Suprapubic skin (tissue), 4 donors: ENCODE measurements at places on chromosomes 1 and 21.
A peak's percentile ranks its signal among the peaks of the same experiment; 100 is the strongest.

GRCh38 chr1:230240446-230241086 lies 173.5 kb downstream of the GALNT2 start:
- DNase-seq, result no peak

DNA sequence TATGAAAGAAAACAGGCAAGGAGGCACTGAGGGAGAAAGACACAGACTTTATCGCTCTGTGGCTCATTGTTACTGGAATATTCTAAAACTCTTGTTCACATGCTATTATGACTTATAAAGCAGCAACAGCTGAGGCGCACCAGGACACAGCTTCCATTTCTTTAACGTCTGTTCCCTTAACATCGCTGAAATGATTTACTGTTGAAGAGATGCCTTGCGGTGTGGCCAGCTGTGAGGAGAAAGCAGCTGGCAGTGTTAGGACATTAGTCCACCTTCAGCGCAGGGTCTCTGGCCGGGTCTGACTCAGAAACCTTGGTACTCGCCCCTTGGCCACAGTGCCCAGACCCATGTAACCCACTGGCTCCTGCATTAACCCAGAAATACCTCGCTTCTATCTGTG lies 3.1 kb upstream of the PER3 start:
- no peak for DNase-seq

GRCh38 chr1:76687307-76688175 lies 179.7 kb upstream of the ST6GALNAC5 start:
- no peak for DNase-seq

- no peak for DNase-seq
Observed at GRCh38 chr1:91759076-91759475, 126.9 kb downstream of the TGFBR3 start.

DNA sequence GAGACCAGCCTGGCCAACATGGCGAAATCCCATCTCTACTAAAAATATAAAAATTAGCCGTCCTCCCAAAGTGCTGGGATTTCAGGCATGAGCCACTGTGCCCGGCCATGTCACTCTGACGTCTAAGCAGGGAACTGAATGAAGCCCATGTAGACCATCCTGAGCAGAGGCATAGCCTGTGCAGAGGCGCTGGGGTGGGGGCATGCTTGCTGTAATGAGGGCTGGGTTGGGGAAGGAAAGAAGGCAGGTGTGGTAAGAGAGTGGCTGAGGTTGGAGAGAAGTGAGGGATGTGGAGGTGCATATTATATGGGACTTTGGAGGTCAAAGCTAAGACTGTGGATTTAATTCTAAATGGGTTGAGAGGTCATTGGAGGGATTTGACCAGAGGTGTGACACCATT lies 47.1 kb upstream of the SCMH1 start:
- DNase-seq, result no peak

DNA sequence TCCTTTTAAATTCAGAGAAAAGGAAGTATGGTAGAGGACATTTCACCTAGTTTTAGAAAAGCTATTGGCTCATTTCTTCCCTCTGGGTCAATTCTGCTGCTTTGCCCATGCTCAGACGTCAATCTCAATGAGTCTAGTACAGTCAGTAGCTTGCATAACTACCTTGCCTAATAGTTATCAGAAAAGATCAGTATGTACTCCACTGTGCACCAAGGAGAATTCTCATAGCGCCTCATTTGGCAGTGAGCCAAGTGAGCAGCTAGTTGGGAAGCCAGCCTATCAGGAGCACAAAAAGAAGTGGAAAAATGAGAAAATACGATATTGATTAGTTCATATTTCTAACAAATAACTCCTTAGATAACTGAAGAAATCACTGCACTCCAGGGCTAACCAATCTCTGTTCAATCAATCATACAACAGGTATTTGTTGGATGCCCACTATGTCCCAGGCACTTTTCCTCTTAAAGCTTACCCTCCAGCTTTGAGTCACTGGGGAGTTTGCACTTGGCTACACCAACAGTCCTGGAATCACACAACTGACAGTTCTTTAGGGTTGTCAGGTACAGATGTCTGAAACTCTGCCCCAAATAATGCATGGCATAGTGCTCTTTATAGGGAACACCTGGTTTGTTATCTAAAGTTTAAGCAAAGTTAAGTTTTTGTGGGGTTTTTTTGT lies 50.2 kb downstream of the PRDX6 start:
- no peak for DNase-seq

GRCh38 chr1:45393718-45394302 lies 53.6 kb upstream of the MUTYH start:
- DNase-seq, result no peak

- DNase-seq, result no peak
Observed at GRCh38 chr21:45715441-45715840, 71.9 kb downstream of the PCBP3 start.

DNA sequence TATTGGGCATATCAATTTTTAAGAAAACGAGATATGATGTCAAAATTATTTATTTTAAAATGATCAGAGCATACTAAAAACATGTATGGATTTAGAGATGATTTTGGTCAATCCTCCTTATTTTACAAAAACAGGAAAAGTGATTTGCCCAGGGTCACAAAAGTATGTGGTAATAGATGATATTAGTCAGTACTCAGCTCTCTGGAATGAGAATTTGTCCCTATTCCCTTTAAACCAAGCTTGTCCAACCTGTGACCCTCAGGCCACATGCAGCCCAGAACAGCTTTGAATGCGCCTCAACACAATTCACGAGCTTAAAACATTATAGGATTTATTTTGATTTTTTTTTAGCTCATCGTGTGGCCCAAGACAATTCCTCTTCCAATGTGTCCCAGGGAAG lies 104.7 kb downstream of the AKT3 start:
- no peak for DNase-seq

DNA sequence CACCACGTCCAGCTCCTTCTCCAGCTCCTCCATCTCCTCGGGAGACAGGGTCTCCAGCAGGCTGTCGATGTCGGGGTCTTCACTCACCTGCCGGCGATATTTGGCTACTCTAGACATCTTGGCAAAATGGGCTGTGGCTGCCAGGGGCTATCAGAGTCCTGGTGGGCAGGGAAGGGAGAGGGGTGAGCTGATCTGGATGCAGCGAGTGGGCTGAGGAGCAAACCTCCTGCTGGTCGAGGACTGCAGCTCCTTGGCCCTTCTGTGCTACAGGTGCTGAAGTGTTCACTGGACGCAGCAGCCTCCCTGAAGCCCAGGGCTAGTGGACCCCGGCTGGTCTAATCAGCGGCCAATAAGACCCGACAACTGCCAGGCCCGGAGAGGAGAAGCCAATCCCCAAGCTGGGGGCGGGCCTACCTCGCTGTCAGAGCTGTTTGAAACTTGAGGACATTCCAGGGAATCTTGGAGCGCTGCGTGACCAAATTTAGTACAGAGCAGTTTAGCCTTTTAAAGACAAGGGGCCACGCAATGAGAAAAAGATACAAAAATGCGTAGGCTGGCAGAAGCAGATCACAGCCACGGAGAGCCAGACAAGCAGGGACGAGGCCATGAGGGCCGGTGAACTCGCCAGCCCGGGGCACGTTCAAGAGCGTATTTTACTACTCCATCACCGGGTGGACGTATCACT lies at the start of gene LMOD1:
LMOD1 (minus strand) TSS at position 325 of the 685 bp plus-strand sequence; CDS start at position 117, 208 bp downstream.
- DNase-seq, result peak; percentile 93

GRCh38 chr1:230268371-230269170 lies 157.6 kb downstream of the PGBD5 start:
- no peak for DNase-seq

- no peak for DNase-seq
Observed at GRCh38 chr1:56105397-56105796, 474.0 kb downstream of the PLPP3 start.

GRCh38 chr1:116989835-116990234 lies 11.7 kb upstream of the CD101 start:
- no peak for DNase-seq

DNA sequence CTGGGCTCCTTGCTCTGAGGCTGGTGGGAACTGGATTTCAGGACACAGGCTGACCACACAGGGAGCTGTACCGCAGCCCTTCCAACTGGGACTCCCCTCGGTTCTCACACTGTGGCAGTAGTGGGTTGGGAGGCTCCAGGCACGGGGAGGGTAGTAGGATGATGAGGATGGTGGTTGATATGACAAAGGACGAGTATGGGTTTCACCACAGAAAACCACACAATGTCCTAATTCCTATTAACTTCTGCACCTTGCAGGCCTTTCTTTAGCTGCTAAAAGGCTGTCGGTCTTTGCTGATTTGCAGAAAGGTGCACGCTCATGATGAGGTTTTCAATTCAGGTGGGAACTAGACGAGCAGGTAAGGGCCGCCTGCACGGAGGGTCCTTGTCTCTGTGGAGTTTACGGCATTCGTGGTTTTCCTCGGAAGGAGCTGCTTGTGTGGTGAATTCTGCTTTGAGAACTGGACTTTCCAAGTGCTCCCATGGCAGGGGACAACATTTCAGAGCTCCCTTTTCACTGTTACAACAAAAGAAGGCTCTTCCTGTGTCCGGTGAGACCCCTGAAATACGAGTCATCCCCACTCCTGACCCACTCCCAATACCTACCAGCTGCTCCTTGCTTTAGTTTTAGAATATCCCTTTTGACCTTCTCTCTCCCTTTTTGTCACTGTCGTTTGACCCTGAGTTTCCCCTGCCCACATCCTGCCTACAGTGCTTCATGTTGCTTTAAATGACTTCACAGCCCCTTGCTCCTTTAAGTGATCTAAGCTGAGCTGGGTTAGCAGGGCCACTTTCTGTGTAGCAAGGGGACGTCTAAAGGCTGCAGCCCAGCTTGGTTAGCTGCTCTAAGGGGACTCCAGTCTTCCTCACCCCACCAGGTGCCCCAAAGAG lies 125.1 kb downstream of the MRPS6 start:
- no peak for DNase-seq

GRCh38 chr1:227260433-227260832 lies 57.9 kb downstream of the CDC42BPA start:
- no peak for DNase-seq

- DNase-seq, result no peak
Observed at GRCh38 chr1:165328136-165328535, 28.4 kb downstream of the LMX1A start.

GRCh38 chr1:18883636-18884418 lies 18.5 kb downstream of the ALDH4A1 start:
- peak; percentile 83 for DNase-seq

DNA sequence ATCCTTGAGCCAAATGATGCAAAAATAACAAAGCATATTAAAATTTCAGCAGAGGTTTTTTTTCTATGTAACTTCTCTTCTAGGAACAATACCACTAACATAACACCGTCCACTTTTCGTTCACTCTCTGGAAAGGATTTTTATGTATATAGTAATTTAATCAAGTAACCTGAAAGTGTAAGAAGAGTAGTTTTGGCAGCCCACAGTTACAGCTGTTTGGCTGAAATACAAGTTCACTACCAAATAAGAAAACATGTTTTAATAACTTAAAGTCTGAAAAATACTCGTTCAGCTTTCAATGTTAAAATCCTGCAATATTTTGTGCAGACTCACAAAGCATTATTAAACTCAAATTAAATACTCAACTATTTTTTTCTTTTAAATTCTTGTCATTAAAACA lies 896.8 kb upstream of the ADGRL4 start:
- DNase-seq, result no peak

- peak; percentile 32 for DNase-seq
Observed at GRCh38 chr1:180233191-180234011, 3.3 kb downstream of the LHX4 start.

GRCh38 chr1:116567790-116568661 lies 2.8 kb downstream of the CD58 start:
- no peak for DNase-seq

GRCh38 chr1:199799116-199799515 lies 228.4 kb upstream of the NR5A2 start:
- DNase-seq, result no peak

GRCh38 chr21:15028186-15028585 lies 36.6 kb downstream of the NRIP1 start:
- DNase-seq, result no peak

GRCh38 chr1:111496398-111496797 lies 7.0 kb downstream of the ADORA3 start:
- DNase-seq, result no peak

- peak; percentile 61 for DNase-seq
Observed at GRCh38 chr1:153483776-153484175, 23.3 kb upstream of the S100A7 start.

DNA sequence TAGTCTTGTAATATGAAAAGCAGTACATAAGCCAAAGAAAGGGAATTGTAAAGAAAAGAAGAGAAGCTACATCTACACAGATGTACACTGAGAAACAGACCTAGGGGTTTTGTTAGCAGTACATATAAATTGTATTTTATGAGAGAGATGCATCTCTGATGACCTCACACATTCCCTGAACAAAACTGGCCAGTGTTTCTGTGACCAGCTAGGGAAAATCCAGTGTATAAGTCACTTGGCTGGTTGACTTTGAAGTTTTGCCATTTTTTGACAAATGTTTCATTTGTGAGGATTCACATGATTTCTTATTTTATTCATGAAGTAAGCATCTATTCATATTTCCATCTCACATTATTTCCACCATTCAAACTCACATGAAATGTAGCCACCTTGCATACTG lies 28.3 kb upstream of the DYNLT5 start:
- no peak for DNase-seq

- no peak for DNase-seq
Observed at GRCh38 chr1:50521703-50522102, 98.5 kb upstream of the DMRTA2 start.

GRCh38 chr21:44456915-44457736 lies 1.8 kb downstream of the LRRC3 start:
- DNase-seq, result no peak

GRCh38 chr1:202316186-202316585 lies 25.6 kb downstream of the UBE2T start:
- DNase-seq, result peak; percentile 23

GRCh38 chr1:229159668-229160544 lies 111.0 kb upstream of the RAB4A start:
- DNase-seq, result no peak

- DNase-seq, result no peak
Observed at GRCh38 chr1:159142391-159142663, 29.1 kb upstream of the CADM3 start.

DNA sequence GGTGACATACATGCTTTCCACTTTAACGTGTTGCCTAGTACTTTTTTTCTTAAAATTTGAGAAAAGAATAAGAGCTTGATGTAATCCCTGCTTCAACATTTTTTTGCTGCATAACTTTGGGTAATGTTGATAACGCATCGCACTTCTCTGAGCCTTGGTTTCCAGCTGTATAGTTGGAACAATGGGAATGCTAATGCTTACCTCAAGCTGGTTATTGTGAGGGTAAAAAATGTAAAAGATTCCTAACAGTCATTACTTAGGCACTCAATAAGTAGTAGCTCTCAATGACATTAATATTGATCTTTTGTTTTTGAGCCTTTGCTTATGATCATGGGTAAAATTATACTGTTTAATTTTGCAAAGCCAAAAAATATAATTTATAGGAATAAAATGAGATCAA lies 683.3 kb upstream of the CXADR start:
- no peak for DNase-seq

GRCh38 chr1:231841616-231842344 lies 215.2 kb downstream of the DISC1 start:
- no peak for DNase-seq

DNA sequence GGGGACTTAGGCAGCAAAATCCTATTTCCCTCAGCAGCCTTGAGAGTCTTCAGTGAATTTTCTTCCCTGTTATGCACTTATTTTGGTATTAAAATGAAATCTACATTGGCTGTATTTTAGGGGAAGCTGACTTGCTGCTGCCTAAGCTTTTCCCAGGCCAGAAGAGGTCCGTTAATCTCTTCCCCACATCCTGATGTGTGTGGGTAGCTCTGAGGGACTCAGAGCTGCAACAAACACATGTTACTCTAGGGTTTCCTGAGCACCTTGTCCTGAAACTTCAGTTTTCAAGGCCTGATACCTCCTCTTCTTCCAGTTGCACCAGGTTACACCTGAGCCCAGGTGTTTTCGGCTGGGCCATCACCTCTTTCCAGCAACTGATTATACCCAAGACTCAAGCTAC lies 51.5 kb downstream of the SYT6 start:
- DNase-seq, result no peak

- DNase-seq, result no peak
Observed at GRCh38 chr1:18723701-18724411, 93.2 kb downstream of the PAX7 start.
